ENCODE measurements at places on chromosomes 5 and 9.

DNA sequence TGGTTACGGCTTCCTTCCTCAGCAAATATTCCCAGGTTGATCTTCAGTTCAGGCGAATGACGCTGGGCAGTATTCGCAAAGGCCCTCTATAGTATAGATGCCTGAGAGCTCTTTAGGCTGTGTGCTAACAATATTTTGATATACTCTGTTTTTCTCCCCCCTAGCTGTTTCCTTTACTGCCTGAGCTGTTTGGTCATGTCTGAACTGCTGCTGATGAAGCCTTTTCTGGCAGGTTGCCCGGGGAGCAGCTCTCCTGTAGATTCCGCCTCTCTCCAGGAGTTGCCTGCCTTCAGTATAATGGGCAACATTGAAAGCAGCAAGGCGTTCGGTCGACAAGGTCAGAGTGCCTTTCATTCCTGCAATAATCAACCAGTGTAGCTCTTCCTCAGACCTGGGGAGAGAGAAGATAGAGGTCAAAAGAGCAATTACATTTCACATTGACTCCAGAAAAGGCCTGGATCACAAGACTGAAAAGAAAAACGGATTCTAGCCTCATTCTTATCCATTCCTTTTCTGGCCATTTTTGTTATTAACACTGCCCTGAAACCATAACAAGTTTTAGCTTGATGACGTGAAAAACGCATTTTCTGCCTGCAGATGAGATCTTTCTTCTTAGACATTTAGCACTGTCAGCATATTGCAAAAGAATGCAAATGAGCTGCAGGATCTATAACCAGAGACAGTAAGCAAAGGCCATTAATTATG lies 60.1 kb upstream of the ZNF608 start:
- DNase-seq, result no peak

DNA sequence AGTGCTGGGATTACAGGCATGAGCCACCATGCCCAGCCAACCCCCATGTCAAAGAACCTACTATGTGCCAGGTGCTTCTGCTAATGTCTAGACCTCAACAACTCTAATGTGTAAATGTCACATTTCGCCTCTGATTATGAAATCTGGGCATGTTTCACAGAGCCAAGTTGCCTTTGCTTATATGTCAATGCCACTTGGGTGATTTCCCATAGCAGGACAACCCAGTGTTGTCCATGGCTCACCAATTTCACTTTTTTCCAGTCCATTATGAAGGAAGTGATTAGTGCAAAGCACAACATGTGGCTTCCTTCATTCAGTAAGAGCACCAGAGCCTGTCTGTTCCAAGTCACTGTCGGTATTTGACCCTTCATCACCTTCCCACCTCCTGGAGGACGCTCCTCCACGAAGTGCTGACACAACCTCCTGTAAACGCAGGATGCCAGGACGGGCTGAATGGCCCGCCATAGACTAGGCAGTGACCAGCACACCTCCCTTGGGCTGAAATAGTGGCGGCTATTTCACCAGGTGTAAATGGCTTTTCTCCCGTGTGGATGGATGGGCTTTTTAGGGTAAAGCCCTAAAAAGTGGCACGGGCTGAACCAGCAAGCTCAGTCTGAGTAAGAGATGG lies 962 bp upstream of the PKN3 start:
- no peak for DNase-seq

- DNase-seq, result no peak
Observed at GRCh38 chr5:71615809-71616208, 28.7 kb downstream of the MCCC2 start.

- DNase-seq, result no peak
Observed at GRCh38 chr5:132364319-132364718, 5.2 kb upstream of the SLC22A5 start.

- DNase-seq, result no peak
Observed at GRCh38 chr9:93148721-93149120, 14.7 kb upstream of the NINJ1 start.

- DNase-seq, result no peak
Observed at GRCh38 chr5:55096861-55097260, 5.6 kb upstream of the GZMA start.

GRCh38 chr5:145221416-145221815 lies 613.7 kb downstream of the PRELID2 start:
- DNase-seq, result no peak

DNA sequence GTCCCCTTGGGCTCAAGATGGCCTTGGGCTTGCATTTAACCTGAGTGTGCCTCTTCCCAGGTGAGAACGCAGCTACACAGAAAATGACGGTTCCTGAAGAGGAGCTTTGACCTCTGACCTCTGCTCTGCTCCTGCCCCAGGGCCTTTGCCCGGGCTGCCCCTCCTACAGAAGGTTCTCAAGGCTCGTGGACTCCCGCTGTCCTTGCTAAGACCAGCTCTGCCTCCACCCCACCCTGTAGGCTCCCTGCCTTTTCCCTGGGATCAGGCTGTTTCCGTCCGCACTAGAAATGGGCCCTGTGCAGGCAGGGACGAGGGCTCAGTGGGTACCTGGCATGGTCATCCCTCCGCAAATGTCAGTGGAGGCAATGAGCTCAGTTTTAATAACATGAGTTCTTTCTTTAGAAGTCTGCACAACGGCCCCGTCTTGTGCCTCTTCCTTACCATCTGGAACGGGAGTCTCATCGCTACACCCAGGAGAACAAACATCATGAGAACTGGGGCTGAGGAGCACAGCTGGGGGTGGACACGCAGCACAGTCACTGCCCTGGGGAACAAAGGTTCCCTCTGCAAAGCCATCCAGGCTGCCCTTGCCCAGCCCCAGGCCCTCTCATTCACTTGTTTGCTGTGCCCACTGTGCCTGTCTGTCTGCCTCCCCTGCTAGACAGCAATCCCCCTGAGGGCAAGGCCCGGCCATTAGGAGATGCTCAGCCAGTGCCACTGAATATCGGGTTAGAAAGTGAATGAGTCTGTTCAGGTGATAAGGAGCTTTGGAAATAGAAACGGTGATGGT lies 26.7 kb upstream of the LPCAT1 start:
- DNase-seq, result no peak

DNA sequence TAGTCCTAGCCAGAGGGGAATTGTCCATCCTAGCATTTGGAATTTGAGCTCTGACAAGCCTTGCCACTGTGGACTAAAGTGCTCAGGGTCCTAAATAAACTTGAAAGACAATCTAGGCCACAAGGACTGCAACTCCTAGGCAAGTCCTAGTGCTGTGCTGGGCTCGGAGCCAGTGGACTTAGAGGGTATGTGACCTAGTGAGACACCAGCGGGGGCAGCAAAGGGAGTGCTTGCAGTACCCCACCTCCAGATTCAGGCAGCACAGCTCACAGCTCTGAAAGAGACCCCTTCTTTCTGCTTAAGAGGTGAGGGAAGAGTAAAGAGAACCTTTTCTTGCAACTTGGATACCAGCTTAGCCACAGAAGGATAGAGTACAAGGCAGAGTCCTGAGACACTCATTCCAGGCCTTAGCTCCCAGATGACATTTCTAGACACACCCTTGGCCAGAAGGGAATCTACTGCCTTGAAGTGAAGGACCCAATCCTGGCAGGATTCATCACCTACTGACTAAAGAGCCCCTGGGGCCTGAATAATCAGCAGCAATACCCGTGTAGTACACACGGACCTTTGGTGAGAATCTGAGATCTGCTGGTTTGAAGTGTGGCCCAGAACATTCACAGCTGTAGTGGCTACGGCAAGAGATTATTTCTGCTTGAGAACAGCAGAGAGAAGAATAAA lies 164.6 kb downstream of the CCDC171 start:
- DNase-seq, result no peak

DNA sequence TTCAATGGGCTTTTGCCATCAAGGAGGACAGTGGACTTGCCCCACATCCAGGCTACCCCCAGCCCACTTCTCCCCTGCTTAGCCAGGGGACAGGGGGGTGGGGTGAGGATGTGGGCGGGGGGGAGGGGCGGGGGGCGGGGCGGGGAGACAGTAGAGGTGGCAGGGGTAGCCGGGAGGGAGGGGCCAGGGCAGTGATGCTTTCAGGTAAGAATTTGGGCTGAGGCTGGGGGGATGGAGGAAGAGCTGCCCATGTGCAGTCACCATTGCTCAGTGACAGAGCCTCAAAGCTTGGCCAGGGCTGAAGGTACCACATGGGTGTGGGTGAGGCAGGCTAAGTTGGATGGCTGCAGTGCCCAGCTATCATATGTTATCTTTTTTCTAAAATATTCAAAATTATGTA lies 40.7 kb upstream of the HNRNPA0 start:
- no peak for DNase-seq

DNA sequence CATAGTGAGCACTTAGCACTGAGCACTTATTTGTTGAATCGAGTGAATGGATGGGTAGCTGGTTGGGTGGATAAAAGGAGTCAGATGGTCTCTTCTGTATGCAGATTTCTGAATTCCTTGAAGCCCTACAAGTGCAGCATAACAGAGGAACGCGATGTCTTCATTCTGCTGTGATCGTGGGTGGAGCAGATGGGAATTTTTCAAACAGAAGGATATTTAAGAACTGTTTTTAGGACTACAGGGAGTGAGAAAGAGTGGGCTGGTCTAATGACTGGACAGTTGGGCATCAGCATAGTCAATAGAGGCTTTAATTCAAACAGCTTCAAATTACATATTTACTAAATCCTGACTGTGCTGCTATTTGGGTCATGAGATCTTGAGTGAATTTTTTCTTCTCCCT lies 253.2 kb downstream of the CEMIP2 start:
- DNase-seq, result no peak

DNA sequence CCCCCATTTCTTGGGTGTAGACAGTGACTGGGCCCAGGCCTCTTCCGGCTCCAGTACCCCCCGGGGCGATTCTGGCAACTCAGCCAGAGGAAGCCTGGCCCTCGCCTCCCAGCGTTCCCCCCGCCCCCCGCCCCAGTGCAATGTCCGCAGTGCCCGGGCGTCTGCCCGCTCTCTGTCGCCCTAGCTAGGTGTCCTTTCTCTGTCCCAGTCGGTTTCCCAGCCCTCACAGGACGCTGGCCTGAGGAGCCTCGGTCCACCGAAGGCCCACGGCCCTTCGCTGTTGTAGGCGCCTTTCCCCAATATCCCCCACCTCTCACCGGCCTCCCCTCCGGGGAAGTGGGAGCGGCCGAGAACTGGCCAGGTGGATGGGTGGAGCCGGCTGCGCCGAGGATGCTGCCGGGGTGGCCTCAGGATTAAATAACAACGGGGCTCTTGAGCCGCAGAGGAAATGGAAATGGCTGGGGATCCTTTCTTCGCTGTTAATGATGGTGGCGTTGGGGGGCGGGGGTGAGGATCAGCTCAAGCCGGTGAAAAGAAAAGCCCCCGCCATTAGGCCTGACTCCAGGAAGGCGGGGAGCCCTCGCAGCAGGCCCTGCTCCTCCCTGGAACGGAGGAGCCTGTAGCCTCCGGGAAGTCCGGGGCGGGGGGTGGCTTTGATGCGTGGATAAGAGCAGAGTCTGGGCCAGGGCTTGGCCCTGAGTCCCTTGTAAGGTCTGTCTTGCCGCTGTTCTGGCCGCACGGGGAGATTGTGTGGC lies 1.1 kb upstream of the SPRY4 start:
- DNase-seq, result no peak

GRCh38 chr5:35354751-35355150 lies 124.5 kb upstream of the PRLR start:
- DNase-seq, result no peak

GRCh38 chr5:138649316-138649720 lies 74.1 kb upstream of the HSPA9 start:
- DNase-seq, result no peak

DNA sequence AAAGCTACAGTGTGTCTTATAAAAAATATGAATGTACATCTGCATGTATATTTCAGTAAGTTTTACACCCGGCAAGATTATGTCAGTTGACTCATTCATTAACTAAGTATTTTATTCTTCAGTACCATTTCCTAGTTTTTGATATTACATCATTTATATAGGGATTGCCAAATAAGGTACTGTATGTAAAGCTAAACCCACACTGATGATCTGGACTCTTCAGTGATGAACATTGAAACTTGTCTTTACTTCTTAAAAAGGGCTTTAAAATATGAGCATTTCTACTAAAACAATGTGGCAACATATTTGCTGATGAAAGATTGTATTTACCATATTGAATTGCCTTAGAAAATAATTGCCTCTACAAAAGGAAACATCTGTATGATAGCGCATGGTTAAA lies 151.8 kb upstream of the TLX3 start:
- DNase-seq, result no peak

- DNase-seq, result no peak
Observed at GRCh38 chr5:132353486-132353995, 16.0 kb upstream of the SLC22A5 start.

DNA sequence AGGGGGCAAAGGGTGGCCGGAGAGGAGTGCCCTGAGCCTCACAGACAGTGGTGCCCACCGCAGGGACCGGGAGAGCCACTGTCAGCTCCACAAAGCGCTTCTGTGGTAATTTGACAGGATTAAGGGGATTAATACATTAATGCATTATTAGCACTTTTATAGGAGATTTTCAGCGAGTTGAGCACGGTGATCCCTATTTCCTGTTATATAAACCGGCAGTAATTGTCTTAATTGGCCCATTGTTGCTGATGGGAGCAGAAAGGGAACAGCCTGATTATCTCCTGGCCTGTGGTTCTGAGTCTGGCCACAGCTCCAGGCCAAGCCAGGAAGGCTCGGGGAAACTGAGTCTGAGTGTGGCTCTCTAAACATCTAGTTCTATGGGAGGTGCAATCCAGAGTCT lies 423.6 kb downstream of the CDK5RAP2 start:
- no peak for DNase-seq

GRCh38 chr9:2798423-2798822 lies 45.5 kb downstream of the PUM3 start:
- DNase-seq, result no peak

DNA sequence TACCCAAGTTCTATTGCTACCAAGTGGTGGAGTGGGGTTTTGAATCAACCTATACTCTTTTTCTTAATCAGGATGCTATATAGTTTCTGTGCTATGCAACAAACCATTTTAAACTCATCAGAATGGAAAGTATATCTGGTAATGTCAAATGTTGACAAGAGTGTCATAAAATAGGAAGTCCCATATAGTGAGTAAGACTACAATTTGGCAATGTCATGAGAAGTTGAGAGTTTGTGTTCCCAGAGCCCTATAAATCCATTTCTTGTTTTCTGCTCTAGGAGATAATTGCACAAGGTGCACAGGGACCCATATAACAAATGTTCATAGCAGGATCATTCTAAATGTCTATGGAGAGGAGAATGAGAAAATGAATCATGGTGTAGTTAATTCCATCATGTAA lies 109.8 kb upstream of the TXNDC8 start:
- DNase-seq, result no peak

DNA sequence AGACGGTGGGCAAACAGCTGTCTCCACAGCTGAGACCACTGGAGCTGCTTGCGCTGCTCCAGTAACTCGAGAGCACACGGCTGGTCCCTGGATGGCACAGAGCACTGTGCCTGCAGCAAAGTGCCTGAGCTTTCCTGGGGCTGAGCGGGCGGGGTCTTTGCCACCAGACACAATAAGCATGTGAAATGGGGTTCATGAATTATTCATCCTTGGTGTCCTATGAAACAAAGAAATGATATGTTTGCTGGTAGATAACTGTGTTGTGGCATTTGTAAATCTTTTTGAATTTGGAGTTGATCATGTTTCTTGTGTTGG lies 151.7 kb upstream of the MPDZ start:
- DNase-seq, result no peak

Measured in stimulated activated CD8-positive, alpha-beta memory T cell treated with anti-CD3 and anti-CD28 coated beads, Interleukin-7, amount 100 ng/mL, for 48 hours (primary cell).